Stimulated activated CD8-positive, alpha-beta memory T cell treated with anti-CD3 and anti-CD28 coated beads, Interleukin-15, amount 100 ng/mL, for 1 hour (primary cell): ENCODE measurements at places on chromosomes 3 and 15.

DNA sequence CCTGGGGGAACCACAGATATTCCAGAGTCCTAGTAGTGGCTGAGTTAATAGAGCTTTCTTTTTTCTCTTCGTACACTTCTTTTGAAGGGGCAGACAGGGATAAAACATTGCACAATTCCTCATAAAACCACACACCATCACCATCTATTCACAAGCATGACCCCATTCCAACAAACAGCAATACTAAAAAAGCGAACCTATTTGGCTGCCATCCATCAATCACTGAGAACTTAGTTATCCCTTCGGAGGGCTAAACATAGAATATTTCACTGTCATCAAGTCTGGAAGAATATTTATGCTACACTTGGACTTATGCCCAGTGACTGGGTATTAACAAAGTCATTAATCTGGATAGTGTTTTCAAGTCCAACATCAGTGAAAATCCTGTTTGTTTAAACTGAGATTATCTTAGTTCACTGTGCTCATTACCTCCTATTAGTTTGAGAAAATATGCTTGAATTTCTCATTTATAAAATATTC lies 80.3 kb upstream of the PRTG start:
- no peak for DNase-seq

- no peak for DNase-seq
These were observed 107.2 kb downstream of the FRMD5 start for GRCh38 chr15:44087578-44088465.

GRCh38 chr3:158260392-158260791 lies 150.5 kb downstream of the RSRC1 start:
- no peak for DNase-seq

DNA sequence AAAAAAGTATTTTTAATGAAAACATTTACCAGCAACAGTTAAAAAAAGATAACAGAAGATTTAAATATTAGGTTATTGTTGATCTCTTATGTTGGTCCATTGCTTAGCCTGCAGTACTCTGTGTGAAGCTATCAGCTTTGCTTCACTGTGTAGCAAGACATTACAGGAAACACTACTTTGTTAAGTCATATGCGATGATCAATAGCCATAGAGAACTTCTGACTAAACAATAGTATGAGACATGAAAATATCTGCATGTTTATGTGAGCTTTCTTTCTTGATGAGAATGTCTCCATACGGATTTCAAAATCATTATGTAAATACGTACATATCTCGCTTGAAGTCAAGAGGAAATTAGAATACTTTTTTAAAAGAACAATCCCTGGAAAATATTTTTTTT lies 27.0 kb upstream of the CAPN3 start:
- DNase-seq: no peak

DNA sequence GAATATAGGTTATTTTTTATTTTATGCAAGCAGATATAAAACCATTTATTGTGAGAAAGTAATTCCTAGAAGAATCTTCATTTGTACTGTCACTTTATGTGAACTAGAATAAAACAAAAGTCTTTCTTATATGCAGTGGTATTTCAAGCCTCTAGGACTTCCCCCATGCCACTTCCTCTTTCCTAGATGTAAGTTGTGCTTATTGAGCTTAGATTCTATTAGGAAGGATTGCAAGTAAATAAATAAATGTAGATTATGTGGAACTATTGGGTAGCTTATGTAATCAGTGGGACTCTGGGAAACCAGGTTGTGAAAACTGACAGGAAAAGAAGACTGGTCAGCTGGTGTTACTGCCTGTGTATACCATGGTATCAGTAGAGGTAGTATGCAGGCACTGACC lies 169.7 kb downstream of the RSRC1 start:
- DNase-seq: no peak

DNA sequence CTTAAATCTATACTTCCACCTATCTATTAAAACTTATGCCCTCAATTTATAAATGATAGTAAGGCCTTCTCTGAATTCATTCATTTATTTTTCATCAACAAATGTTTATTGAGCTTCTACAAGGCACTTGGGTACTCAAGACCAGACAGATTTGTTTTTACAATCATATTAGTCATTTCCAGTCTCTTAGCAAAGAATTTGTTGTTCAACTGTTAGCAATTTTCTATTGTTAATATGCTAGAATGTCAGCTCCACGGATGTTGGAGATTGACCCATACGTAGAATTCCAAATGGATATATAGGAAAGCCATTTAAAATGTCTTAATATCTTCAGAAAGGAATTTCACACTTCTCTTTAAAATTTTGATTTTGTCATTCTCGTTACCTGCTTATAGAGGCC lies 36.7 kb downstream of the ZBTB38 start:
- no peak for DNase-seq

- no peak for DNase-seq
These were observed 55.5 kb upstream of the FSTL1 start for GRCh38 chr3:120506076-120506827.

GRCh38 chr3:149657321-149657925 lies 402 bp downstream of the WWTR1 start:
- DNase-seq: no peak

GRCh38 chr3:177822681-177823096 lies 625.4 kb upstream of the TBL1XR1 start:
- DNase-seq: no peak

- DNase-seq: no peak
These were observed 122.6 kb downstream of the LRIG1 start for GRCh38 chr3:66378256-66378655.

GRCh38 chr3:112875561-112875960 lies 28.9 kb upstream of the CD200R1L start:
- no peak for DNase-seq

DNA sequence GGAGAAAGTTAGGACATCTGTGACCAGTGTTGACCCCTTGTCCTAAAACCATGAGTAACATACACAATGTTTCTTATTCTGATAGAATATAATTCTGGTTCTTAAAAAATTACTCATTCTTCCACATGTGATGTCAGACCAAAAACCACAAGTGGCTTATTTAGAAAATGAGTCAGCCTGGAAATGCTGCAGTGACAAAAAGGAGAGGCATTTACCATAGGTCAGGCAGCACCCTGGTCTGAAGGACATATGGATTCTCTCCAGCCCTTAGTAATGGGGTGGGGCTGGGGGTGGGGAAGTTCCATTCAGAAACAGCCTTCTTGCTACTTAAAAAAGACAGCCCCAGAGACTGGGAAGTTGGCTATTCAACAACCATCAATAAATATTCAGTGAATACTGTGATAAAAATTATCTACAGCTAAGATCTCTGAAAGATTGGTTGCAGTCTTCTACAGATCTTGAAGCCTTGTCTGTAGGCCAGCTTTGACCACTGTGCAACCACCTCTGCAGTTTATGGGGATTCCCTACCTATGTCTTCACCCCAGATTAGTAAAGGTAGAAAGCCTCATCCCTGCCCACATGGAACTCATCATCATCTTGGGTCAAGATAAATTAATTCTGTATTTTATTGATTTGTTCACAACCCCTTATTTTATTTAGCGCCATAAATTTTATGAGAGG lies 34.9 kb upstream of the TIMP4 start:
- no peak for DNase-seq

DNA sequence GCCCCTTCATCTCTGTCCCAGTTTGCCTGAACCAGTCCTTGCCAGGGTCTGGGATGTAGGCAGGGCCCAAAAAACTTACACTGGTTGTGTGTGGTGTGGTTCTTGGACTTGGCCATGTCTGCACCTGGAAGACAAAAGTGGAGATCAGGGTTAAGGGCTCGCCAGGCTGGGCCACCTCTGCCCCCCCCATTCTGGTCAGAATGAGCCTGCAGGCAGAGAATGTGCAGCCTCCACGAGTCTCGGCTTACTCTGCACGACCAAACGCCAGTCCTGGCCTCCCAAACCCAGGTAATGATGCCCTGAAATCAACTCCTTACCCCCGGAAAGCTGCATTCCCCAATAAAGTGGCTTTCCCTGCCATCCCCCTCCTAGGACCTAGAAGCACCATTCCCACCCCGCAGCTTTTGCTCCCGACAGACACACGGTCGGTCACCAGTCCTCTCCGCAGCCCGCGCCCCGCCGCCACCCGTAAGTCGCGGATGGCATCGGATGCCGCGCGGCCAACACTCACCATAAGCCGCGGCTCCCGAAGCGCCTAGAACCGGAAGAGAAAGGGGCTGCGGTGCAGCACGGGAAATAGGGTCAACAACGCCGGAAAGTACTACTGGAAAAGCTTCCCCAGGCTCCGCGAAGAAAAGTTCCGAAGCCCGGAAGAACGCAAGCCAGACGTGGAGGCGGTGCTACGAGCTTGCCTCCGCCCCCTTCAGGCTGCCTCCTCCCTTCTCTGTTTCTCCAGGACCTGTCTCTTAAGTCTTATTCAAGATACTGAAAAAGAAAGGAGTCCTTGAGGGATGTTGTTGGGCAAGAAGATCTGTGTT lies at the start of gene RPL29:
Gene RPL29 (minus strand): TSS at position 550 of the 818 bp plus-strand sequence. CDS start 434 bp downstream, at position 116.
- peak; percentile 82 for DNase-seq

DNA sequence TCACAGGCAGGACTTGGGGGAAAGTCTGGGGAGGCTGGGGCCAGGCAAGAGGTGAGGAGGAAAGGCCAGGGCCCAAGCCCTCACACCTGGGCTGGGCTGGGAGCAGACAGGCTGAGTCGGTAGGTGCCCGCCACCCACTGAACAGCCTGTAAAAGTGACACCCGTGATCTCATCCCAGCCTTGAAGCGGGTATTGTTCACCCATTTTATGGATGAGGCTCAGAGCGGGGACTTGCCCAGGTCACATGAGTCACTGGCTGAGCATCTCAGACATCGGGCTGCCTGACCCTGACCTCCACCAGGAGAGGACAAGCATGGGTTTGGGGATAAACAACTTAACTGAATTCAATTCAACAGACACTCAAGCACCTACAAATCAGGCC lies 52.0 kb upstream of the CTSH start:
- no peak for DNase-seq

DNA sequence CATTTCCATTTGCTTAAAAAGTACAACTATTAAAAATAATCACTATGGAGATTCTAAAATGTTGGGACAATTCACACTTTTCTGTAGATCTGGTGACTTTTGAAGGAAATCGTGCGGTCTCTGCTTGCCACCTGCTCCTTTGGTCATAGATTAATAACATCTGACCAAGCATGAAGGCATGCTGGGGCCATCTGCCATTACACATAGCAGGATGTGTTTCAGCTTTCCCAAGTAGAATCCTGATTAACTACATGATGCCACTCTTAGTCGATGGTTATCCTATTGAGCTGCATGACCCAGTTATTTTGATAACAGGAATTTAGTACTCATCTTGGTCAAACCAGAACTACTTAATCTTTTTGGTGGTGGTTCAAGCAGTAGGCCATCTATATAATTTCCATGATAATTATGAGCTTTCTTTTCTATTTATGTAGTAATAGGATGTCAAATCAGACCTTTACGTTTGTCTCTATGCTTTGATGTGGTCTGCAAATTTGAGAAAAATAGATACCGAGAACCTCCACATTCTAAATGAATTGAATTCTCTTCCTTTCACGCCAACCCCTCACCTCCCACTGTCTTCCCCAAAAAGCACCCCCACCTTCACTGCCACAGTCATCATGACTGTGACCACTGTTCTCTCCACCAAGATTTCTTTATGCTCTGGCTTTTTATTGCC lies 158.1 kb downstream of the DIPK2A start:
- DNase-seq: no peak

DNA sequence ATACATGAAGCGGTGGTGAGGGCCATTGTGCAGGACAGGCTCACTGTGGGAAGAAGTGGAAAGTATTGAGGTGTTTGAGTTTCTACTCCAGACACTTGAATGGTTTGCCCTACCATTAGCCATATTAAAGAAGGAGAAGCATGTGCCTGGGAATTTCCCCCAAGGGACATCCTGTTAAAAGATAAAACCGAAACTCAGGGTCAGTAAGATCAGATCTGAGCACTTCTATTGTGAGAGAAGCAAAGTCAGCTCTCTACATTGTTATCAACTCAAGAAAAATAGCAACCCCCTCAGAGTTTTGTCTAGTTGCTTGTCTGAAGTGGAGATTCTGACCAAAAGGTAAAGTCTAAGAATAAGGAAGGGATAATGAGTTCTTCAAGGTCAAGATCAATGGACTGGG lies 269.8 kb downstream of the CHST2 start:
- no peak for DNase-seq

DNA sequence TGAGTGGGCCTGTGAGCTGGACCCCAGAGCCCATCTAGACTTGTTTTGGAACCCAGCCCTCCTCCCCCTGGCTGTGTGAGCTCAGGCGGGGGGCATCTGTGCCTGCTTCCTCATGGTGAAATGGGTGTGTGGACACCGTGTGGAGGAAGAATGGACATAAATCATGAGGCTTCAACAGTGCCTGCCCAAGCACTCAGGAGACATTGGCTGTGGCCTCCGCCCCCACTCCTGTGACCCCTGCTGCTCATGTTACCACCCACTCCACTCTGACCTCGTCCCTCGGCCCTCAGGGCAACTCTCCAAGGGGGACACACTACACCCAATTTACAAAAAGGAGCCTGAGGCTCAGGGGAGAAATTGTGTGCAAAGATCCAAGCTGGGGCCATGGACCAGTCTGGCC lies 16.6 kb downstream of the TPRA1 start:
- no peak for DNase-seq

- no peak for DNase-seq
These were observed 106.0 kb upstream of the TRIM42 start for GRCh38 chr3:140571836-140572235.
